Caco-2 (cell line): ENCODE measurements at places on chromosomes 4 and X.

- DNase-seq = no peak
Measured at GRCh38 chr4:150224896-150225591, 146.8 kb downstream of the DCLK2 start.

GRCh38 chr4:186807808-186808629 lies 84.4 kb upstream of the FAT1 start:
- DNase-seq = no peak

- peak; percentile 54 for DNase-seq
Measured at GRCh38 chrX:11381464-11381863, 88.3 kb downstream of the AMELX start.

DNA sequence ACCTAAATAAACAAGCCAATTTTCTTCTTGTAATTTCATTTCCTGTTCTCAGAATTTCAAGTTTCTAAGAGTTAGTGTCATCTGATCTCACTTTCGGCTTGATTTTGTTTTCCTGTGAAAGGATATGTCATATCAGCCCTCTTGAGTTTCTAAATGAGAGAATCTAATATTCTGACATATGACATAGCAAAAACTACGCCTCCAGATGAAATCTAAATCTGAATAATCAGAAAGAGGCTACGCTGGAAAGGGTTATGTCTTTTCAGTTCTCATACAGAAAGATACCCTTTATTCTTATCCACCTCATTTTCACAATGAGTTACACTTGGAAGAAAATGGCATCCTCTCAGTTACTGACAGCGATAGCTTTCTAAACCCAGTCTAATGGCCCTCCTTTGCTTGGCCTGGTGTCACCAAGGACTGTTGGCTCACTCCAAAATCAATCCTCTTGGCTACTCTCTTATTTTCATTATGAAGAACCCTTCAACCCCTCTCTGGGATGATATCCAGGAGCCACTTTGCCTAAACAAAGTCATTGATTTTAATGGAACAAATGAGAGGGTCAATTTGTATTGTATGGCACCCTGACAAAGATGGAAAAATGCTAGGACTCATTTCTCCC lies 65.6 kb downstream of the ASB9 start:
- DNase-seq = no peak

GRCh38 chr4:173539986-173540385 lies 10.0 kb upstream of the HAND2 start:
- no peak for DNase-seq

DNA sequence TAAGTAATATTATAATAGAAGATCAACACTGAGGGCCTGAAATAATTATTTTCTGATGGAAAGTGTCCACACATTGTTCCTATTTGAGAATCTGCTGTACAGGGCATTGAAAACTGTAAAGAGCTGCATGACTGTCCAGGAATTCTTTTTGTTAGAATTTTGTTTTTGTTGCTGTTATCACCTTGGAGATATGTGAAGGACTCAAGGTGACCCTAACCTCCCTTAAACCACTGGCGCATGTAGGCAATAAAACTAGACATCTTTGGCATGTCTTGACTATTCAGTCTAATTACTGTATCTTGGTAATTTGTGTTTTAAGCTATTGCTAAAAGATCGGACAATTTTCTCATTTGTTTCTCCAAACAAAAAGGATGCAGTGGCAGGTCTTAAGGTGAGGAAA lies 55.5 kb upstream of the SMIM10 start:
- no peak for DNase-seq

GRCh38 chr4:183919141-183919540 lies 14.0 kb downstream of the STOX2 start:
- no peak for DNase-seq

GRCh38 chrX:70009049-70009448 lies 40.7 kb downstream of the AWAT2 start:
- no peak for DNase-seq

GRCh38 chr4:185005219-185005819 lies 13.0 kb upstream of the HELT start:
- peak; percentile 74 for DNase-seq

GRCh38 chr4:86032476-86033022 lies 327.3 kb downstream of the MAPK10 start:
- no peak for DNase-seq

- DNase-seq = no peak
Measured at GRCh38 chrX:98432413-98432812, 1548.7 kb downstream of the RPA4 start.

GRCh38 chr4:6992728-6993677 lies 50.2 kb upstream of the TADA2B start:
- no peak for DNase-seq

GRCh38 chr4:110837896-110838450 lies 215.1 kb upstream of the PITX2 start:
- no peak for DNase-seq

GRCh38 chrX:23369027-23369426 lies 34.4 kb downstream of the PTCHD1 start:
- no peak for DNase-seq

DNA sequence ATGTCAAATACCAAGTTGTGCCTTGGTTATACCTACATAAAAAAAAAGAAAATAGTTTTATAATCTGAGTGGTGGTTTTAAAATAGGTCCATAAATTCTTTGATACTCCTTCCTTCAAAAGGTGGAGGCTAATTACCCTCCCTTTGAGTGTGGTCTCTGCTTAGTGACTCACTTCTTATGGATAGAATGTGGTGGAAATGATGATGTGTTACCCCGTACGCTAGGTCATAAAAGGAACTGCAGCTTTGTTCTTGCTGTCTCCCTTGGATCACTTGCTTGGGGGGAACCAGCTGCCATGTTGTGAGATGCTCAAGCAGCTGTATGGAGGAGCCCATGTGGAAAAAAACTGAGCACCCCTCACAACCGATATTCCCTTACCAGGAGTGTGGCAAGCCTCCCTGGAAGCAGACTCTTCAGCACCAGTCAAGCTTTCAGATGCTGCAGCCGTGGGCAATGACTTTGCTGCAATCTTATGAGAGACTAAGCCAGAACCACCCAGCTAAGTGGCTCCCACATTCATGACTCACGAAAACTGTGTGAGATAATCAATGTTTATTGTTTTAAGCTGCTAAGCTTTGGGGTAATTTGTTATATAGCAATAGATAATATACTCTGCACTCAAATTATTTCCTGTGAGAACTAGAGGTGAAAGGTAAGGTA lies 195.0 kb upstream of the GATB start:
- no peak for DNase-seq

- DNase-seq = no peak
Measured at GRCh38 chr4:59920416-59920815, 1279.7 kb upstream of the ADGRL3 start.

DNA sequence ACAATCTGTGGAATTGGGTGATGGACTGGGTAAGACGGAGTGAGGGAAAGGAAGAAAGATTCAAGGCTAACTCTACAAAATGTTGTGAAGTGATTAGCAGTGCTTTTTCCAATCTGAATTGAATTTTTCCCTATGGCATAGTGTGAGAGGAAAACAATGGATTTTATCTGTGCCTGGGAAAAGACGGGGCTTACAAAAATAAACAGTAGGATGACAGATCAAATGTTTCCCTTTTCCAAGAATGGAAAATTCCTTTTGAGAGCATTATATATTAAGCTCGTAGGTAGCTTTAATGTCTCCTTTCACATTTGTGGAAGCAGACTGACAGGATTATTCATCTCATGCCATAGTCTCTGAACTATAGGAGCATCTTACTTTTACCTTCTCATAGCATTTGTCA lies 27.8 kb downstream of the ATP11C start:
- DNase-seq = no peak

- DNase-seq = no peak
Measured at GRCh38 chr4:148442832-148443511, 758 bp upstream of the NR3C2 start.
